ENCODE measurements at places on chromosomes 5 and 9.

DNA sequence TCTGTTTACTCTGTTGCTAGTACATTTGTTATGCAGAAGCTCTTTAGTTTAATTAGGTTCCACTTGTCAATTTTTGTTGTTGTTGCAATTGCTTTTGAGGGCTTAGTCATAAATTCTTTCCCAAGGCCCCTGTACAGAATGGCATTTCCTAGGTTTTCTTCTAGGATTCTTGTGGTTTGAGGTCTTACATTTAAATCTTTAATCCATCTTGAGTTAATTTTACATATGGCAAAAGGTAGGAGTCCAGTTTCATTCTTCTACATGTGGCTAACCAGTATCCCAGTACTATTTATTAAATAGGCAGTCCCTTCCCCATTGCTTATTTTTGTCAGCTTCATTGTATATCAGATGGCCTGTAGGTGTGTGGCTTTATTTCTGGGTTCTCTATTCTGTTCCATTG is 792.4 kb downstream of the PTPRD start:
- DNase-seq: no peak

DNA sequence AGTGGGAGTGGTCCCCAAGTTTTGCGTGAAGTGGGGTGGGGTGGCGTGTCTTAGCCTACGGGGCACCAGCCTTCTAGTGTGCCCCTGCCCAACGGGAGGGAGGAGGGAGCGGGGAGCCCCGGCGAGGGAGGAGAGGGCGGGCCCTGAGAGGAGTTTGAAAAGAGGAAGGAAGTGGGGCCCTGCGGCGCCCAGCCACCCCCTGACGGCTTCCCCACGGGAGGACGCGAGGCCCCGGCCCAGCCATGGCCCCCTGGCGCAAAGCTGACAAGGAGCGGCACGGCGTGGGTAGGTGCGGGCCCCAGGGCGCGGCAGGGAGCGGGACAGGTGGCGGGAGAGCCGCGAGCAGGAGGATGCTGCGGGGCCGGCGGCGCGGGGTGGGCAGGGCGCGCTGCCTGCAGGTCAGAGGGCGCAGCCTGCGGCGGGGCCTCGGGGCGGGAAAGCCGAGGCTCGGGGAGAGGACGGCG is at the start of gene DOCK2:
TSS of gene DOCK2 (plus strand) at position 191 of the 464 bp plus-strand sequence. CDS start at position 243, 52 bp downstream.
- DNase-seq: peak; percentile 82

GRCh38 chr9:89774858-89775370 is 170.1 kb downstream of the GADD45G start:
- no peak for DNase-seq

DNA sequence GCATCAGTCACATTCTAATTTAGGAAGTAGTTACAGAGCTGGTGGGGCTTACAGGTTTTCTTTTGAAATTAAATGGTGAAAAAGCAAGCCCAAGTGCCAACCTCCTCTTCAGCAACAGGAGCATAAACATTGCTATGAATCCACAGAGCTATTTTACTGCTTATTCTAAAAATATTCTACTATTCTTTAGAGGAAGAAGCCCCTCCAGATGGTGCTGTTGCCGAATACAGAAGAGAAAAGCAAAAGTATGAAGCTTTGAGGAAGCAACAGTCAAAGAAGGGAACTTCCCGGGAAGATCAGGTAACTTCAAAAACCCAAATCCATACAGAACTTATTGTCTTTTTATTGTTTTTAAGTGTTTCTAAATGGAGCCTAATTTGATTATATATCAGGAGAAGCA is 202.8 kb downstream of the CWC27 start:
- DNase-seq: no peak

GRCh38 chr9:18071651-18072060 is 402.3 kb upstream of the ADAMTSL1 start:
- no peak for DNase-seq

- no peak for DNase-seq
These were observed 10.7 kb upstream of the AGPAT2 start for GRCh38 chr9:136697821-136698526.

GRCh38 chr9:134700636-134701350 is 59.2 kb downstream of the COL5A1 start:
- no peak for DNase-seq
